Right lobe of liver (tissue), 6 donors: ENCODE measurements at places on chromosomes 6 and 20.

GRCh38 chr20:45962031-45962755 is 9.8 kb downstream of the ZNF335 start:
- no peak for DNase-seq

GRCh38 chr6:124535299-124535698 is 426.9 kb upstream of the RNF217 start:
- DNase-seq = no peak

GRCh38 chr6:39243809-39244208 is 14.5 kb upstream of the KCNK5 start:
- no peak for DNase-seq

DNA sequence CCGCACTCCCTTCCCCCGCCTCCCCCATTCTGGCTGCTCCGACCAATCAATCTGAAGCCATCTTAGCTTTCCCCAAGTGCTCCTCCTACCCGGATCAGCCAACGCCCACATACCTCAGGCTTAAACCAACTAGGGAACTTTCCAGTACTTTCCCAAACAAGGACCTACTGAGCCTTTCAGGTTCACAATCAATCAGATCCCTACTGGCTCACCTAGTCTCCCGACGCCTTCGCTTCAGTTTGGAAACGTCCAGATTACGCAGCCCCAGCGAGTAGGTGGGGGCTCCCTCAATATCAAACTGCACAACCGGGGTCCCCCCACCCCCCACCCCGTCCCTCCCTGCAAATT is 432 bp downstream of the HSPA1L start:
- peak; percentile 95 for DNase-seq

DNA sequence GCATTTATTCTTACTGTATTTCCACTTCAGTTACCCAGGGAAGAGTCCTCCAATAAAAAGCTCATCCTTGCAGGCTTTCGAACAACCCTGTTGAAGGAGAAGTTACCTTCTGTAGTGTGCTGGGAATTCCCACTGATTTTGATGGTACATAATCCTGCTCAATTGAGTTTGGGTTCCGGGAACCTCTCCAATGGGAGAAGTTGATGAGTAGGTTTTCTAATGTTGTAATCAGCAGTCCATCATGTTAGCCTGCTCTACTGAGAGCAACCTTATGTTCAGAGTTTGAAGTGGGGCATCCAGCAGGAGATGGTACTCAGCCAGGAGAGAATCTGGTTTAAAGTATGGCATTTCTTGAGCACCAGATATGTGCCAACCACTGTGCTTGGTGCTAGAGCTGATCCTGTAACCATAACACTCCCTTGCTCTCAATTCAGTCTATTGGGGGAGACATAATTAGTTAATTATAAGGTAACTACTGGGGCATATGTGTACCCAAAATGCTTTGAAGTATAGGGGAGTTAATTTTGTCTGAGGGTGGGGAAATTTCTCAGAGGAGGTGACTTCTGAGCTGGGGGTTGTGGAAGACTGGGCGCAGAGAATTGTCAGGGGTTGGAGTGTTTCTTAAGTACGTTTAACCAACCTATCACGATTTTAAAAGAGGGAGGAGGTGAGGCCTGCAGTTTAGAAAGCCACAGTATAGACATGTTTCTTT is 2.1 kb downstream of the TOP1 start:
- no peak for DNase-seq

- DNase-seq = no peak
These were observed 48.6 kb upstream of the SLC16A10 start for GRCh38 chr6:111038534-111039252.

DNA sequence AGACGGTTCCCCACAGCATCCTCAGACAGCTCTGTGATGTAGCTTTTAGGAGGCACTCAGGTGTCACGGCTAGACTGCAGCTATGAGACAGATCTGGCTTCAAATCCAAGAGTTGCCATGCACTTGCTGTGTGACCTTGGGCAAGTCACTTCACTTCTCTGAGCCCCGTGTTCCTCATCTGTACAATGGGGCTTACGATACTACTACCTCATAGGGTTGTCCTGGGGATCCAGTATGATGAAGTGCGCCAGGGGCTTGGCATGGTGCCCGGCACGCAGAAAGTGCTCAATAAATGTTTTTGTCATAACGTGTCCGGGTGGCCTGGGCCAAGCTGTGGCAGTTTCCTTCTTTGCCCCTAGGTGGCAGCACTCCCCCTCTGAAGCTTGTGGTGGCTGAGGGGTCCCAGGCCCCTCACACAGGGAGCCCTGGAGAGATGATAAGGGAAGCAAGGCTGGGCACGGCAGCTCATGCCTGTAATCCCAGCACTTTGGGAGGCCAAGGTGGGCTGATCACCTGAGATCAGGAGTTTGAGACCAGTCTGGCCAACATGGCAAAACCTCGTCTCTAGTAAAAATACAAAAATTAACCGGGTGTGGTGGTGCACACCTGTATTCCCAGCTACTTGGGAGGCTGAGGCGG is 19.1 kb upstream of the CHMP4B start:
- no peak for DNase-seq

DNA sequence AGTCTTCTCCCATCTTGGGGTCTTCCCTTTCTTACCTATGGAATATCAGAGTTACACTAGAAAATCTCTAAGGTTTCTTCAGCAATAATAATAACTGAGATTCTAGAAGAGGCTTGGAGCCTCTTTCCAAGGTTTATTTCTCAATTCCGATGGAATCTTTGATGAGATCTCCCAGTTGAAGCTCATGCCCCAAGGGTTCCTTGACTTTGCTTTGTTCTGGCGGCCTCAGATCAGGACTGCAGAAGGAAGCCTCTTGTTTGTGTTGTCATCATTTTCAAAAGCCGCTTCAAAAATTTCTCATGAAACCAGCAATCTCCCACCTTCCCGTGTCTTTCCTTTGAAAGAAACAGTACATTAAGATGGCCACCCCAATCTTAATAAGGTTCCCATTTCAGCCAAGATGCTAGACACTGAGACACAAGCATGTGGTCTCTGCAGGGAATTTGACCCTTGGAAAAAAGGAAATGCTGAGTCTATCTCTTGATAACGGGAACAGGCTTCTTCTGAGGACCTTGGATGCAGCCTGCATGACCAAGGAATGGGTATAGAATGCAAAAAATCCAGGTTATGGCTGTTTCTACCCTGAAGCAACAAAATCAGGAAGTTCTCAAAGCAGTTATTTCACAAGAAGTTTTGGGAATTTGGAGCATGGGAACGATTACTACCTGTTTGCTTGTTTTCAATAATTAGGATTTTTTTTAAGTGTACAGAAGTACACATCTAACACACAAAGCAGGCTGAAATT is 141.6 kb downstream of the CD24 start:
- DNase-seq = no peak

DNA sequence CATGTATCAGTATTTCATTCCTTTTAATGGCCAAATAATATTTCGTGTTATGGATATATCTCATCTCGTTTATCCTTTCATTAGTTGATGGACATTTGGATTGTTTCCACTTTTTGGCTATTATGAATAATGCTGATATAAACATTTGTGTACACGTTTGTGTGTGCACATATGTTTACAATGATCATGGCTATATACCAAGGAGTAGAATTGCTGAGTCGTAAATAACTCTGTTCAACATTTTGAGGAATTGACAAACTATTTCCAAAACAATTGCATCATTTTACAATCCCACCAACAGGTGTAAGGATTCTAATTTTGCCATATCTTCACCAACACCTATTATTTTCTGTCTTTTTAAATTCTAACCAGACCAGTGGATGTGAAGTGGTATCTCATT is 26.3 kb upstream of the PNRC1 start:
- DNase-seq = no peak

DNA sequence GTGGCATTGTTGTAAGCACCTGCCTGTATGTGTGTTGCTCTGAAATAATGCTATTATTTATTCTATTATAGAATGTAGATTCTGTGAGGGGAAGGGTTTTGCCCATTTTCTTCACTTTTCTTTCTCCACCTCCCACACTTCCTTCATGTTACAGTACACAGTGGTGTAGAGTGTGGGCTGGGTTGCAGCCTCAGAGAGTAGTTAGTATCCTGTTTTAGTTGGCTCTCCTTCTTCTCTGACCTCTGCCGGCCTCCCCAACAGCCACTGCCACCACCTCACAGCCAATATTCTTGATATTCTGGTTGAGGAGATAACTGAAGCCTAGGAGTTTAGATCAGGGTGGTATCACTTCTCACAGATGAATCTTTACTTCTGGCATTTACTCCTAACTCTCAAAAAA is 143.4 kb downstream of the BCKDHB start:
- DNase-seq = no peak

DNA sequence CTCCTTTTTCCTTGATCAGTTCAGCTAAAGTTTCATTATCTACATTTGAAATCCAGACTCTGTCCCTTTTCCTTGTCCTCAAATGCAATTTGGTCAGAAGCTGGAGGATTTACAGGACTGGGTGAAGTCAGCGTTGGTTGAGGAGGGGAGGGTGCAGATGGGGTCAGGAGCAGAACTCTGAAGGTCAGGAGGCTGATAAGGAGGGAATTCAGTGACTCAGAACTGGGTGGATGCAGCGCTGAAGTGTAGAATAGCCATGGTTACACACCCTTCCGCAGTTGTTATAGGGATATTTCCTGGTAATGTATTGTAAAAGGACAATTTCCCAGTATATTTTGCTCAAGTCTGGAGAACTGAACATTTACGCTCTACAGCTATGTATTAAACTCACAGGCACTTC is 133.1 kb upstream of the FOXA2 start:
- no peak for DNase-seq

DNA sequence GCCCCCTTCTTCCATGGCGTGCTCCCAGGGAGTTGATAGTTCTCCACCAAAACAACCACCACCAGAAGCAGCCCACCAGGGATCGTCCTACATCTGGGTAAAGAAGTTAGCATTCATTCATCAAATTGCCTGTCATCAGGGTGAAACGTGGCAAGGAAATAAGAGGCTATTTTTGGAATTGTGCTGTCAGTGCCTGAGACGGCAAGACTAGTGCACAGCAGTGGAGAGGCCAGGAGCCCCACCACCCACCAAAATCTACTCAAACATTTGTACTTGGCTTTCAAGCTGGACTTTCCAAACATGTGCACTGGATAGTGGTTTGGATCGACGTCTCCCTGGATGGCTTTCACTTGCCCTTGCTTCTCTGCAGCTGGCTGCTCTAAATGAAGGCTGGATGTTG is 44.8 kb downstream of the TXNDC5 start:
- no peak for DNase-seq

GRCh38 chr6:14063756-14064155 is 53.8 kb upstream of the CD83 start:
- no peak for DNase-seq

- peak; percentile 44 for DNase-seq
These were observed at the start of gene SLC35F1 for GRCh38 chr6:117906958-117907600. SLC35F1 (plus strand) TSS chr6:117907264.

DNA sequence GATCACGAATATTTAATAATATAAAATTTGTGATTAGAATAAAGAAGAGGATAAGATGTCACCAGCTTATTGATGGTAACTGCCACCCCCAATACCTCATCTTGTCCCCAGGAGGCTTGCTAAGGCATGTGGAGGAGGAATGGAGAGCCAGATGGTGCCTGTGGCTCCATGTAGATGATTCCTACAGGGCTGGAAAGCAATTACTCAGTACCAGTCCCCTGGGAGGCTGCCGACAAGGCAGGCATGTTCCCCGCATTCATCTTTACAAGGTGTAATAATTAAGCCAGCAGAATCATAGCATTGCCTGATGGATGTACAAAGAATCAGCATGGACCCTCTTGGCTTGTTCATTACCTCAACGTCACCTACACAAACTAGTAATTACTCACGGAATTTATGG is 155.3 kb downstream of the PLCB1 start:
- DNase-seq = no peak

DNA sequence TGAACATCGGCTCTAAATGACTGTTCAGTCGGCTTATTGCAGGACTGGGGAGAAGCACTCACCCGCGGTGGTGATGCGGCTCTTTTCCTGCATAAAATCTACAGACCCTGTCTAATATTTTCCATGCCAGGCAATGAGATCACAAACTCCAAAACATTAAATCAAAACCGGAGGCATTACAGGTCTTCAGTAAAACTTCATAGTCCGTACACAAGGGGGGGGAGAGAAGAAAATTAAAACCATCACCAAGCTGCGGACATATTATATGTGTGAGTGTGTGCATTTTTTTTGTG is 6.3 kb upstream of the PAX1 start:
- DNase-seq = no peak

- DNase-seq = peak; percentile 77
These were observed 249.2 kb upstream of the PMEPA1 start for GRCh38 chr20:57959018-57959417.

GRCh38 chr20:49756241-49756640 is 42.6 kb upstream of the B4GALT5 start:
- DNase-seq = no peak

- DNase-seq = no peak
These were observed 537.5 kb downstream of the QKI start for GRCh38 chr6:163952005-163952404.

GRCh38 chr6:18265787-18266522 is 1.6 kb upstream of the DEK start:
- no peak for DNase-seq

DNA sequence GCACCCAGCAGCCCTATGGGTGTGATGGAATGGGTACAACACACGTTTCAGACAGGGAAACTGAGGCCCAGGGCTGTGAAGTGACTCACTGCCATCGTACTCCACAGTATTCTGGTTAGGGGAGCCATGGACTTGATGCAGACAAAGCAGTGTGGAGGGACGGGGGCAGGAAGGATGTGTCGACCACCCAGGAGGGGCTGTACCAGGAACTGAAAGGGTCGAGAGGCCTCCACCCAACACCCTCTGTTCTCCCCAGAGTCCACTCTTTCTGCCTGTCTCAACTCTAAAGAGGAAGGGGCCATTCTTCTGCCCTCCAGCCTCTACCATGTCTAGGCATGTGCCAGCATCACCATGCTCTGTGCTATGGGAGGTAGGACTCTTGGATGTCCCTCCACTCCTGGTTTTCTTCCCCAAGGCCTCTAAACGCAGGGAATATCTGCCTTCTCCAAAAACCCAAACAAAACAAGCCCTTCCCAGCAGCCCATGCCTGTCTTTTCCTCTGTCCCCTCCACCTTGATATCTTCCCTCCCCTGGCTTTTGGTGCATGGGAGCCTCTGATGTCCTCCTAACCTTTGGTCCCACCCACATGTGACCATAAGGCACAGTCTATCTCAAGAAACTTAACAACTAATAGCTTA is 7.4 kb downstream of the SLC22A1 start:
- DNase-seq = no peak

DNA sequence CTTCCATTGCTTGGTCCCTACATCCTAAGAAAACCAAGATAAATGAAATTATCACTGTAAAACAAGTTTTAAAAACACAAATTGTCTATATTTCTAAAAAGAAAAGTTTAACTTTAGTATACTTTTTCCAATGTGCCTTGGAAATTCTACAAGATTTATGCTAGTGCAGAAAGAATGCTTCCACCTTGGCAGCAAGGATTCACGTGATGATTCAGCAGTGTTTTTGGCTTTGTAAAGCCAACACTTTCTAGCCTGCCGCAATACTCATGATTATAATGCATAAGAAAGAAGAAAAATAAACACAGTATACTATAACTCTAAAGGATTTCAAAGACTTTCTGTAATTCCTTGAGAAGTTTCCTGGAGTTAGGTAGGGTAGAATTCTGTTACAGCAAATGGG is 442.7 kb downstream of the TENT5A start:
- no peak for DNase-seq
